ENCODE measurements at places on chromosomes 16 and 17. TPM values are rescaled to one million over a fixed set of nuclear protein-coding genes. Genes with fewer than 3 reads are reported as not detected.

- DNase-seq = no peak
Measured at GRCh38 chr17:79809530-79810129, 12.8 kb upstream of the CBX8 start.

DNA sequence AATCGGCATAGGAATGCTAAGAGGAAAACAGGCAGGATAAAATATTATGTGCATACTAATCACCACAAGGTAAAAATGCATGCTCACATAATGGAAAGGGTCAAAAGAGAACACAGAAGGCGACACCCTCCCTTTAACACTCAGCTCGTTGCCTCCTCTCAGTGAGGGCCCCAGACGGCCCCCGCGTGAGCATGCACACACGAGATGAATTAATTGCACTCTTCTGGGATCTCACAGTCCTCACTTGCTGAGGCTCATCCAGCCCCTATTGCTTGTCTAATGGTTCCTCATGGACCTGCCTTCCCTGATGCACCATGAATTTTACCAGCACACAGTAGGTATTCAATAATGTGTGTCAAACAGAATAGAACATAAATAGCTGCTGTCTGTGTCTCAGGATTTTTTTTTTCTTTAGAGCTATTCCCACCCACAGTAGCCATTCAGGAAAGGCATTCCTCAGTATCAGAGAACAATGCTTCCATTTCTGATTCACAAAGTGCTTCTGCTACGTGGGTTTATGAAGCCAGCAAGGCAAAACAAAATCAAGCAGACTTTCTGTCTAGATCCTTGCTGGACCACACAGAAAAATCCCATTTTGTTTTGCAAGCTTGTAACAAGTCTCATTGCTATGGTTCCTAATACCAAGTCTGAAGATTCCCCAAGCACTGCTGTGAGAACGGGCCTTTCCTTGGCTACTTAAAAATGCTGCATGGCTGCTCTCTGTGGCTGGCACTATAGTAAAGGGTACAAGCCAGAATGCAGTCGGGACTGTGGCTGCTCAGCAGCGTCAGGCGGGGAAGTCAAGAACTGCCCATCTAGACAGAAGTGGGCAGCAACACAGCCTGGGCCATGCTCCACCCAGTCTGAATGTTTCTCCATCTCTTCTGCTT, 43.6 kb downstream of the TOM1L2 start:
- DNase-seq = peak; percentile 75

- no peak for DNase-seq
Measured at GRCh38 chr16:17347624-17348023, 123.1 kb downstream of the XYLT1 start.

GRCh38 chr17:81365601-81366585, 29.4 kb upstream of the BAHCC1 start:
- DNase-seq = no peak

GRCh38 chr17:66018786-66019185, 173.1 kb downstream of the CEP112 start:
- DNase-seq = no peak

GRCh38 chr17:16215965-16216316, 607 bp upstream of the NCOR1 start:
- no peak for DNase-seq

GRCh38 chr17:75487351-75488070, 27.8 kb downstream of the CASKIN2 start:
- no peak for DNase-seq

DNA sequence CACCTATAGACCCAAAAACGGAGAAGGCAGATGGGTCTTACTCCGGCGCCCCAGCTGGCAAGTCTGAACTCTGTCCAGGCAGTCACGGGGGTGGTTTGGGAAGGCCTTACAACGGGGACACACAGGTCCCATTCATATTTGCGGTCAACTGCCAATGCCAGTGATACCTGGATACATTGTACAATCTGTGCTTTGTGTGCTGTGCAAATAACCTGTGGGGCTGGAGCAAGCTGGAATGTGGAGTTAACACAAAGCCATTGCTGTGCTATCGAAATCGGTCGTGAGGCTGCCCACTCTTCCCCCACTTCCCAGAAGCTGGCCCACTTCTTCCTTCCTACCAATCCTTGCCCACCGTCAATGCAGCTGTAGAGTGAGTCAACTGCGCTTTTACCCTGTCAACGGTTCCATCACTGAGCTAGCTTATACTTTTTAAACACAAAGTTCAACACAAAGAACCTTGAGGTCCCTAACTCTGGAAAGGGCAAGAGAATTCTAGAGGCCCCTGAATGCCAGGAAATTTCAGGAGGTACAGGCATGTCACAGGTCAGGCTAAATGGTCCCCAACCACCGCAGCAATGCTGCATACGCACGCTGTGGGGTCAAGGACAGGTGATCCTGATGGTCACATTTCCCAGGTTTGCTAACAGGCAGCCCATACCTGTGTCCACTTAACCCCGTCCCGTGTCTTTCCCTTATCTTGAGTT, 122.8 kb downstream of the ZFHX3 start:
- no peak for DNase-seq

- no peak for DNase-seq
Measured at GRCh38 chr17:2009737-2010136, 15.4 kb downstream of the RTN4RL1 start.

GRCh38 chr16:65524997-65525396, 403.1 kb upstream of the CDH11 start:
- DNase-seq = no peak

GRCh38 chr17:15397620-15398019, 56.2 kb upstream of the TEKT3 start:
- no peak for DNase-seq

DNA sequence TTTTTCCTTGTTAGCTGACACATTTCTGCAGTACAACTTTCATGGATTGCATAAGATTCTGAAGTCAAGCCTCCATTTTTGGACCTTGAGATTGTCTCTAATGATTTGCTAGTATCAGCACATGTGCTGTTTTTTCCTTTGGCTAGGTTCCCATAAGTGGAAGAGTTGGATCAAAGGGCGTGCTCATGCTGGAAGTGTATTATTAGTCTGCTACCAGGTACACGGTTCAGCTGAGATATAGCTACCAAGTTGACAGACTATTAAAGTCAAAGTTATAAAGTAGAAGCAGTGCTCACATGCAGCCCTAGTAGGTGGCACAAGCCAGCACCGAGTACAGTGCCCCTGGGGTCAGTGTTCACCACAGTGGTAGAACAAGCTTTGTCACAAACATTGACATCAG, 3.2 kb downstream of the FAHD1 start:
- no peak for DNase-seq

DNA sequence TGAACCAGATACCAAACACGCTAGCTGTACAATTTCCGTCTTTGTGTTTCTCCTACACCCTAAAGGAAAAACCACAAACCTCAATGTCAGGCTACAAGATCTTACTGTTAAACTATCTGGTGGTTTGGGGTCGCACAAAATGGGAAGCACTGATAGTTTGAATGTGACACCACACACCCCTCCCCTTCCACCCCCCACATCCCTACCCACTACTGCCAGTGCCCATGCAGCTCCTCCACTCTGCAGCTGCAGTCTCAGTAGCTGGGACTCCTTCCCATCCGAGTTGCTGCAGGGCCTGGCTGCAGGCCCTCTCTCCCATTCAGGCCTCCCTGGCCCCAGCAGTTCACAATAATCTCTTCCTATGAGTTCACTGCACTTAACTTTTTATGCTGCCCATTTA, 18.4 kb downstream of the TRAP1 start:
- no peak for DNase-seq

DNA sequence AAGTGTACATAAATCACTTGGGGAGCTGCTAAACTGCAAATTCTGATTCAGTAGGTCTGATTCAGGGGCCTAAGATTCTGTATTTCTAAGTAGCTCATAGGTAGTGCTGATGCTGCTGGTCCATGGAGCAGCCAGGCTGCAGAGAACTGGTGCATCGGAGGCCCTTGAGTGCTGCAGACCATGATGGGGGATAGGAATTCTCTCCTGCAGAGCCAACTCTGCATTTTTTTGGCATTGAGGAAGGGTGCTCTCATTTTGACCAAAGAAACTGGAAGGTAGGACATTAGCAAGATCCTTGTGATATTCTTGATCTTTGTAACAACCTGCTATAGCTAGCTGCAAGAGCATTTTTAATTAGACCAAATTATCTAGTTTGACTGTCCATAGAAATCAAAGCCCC, 4.7 kb downstream of the HOXB2 start:
- no peak for DNase-seq

DNA sequence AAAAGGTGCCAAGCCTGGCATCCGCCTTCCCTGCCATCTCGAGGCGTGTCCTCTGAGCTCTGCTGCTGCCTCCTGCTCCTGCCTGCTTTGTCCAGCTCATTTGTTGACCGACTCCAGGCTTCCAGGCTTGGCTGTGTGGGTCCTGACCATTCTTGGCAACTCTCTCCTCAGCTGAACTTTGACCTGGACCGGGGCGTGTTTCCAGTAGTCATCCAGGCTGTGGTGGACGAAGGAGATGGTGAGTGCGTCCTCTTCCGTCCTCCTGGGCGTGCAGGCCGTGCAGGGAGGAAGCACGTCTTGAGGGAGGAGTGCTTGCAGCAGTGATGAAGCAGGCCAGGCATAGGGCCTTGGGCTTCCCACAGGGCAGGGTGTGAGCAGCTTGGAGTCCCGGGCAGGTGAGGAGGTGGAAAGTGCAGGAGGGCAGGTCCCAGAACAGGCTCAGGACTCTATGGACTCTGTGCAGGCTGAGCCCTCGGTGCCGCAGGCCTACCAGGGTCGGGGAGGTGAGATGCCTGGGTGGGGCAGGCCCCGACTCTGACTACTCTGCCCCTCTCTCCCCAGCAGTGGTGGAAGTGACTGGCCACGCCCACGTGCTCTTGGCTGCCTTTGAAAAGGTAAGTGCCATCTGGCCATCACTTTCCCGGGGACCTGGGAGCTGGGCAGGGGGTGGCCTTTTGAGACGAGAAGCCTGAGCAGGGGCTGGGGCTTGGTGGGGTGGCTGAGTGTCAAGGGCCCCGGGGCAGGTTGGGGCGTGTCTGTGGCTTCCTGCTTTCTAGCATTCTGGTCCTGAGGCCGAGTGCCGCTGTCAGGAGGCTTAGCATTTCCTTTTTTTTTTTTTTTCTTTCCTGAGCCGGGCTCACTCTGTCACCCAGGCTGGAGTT, 28.6 kb upstream of the NUDT16L1 start:
- DNase-seq = no peak

DNA sequence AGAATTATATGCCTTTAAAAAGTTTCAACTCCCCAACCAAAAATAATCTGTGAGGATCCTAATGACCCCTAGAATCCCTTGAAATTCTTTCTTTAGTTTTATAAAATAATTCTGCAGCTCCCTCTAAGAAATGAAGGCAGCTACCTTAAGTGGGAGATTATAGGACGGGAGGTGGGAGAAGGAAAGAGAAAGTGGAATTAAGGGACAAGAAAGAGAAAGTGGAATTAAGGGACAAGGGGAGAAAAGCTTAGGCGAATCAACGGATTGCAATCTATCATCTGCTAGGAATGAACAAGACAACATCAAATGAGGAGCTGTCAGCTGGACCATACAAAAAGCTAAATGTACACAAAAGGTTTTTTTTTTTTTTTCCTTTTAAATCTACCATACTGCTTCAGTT, 262.0 kb downstream of the ZFHX3 start:
- no peak for DNase-seq

- DNase-seq = no peak
Measured at GRCh38 chr17:63546308-63547082, 3.8 kb upstream of the DCAF7 start.

DNA sequence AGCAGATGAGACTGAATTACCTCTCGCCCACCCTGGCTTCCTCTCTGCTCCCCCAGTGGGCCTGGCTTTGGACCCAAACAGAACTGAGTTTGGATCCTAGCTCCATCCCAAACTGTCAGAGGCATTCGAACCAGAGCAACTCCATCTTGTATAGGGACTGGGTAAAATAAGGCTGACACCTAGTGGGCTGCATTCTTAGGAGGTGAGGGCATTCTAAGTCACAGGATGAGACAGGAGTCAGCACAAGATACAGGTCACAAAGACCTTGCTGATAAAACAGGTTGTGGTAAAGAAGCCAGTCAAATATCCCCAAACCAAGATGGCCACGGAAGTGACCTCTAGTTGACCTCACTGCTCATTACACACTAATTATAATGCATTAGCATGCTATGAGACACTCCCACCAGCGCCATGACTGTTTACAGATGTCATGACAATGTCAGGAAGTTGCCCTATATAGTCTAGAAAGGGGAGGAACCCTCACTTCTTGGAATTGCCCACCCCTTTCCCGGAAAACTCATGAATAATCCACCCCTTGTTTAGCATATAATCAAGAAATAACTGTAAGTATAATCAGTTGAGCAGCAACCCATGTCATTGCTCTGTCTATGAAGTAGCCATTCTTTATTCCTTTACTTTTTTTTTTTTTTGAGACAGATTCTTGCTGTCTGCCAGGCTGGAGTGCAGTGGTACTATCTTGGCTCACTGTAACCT, 44.4 kb downstream of the LYRM1 start:
- DNase-seq = no peak

GRCh38 chr16:49754495-49755312, 101.2 kb downstream of the ZNF423 start:
- no peak for DNase-seq

Gene CA5A
- total RNA-seq = not detected

Gene TMEM92
- total RNA-seq = not detected

Gene ACSM2A
- not detected for total RNA-seq

Gene ABCC11
- total RNA-seq = 1.4 TPM

Gene SDK2
- total RNA-seq = 7.7 TPM

Gene DRC7
- 0.83 TPM for total RNA-seq

Gene BRICD5
- 20.6 TPM for total RNA-seq

Gene SHCBP1
- 1.5 TPM for total RNA-seq

Gene ATP6V0C
- total RNA-seq = 481 TPM
